ENCODE measurements at places on chromosomes 5 and 9.

DNA sequence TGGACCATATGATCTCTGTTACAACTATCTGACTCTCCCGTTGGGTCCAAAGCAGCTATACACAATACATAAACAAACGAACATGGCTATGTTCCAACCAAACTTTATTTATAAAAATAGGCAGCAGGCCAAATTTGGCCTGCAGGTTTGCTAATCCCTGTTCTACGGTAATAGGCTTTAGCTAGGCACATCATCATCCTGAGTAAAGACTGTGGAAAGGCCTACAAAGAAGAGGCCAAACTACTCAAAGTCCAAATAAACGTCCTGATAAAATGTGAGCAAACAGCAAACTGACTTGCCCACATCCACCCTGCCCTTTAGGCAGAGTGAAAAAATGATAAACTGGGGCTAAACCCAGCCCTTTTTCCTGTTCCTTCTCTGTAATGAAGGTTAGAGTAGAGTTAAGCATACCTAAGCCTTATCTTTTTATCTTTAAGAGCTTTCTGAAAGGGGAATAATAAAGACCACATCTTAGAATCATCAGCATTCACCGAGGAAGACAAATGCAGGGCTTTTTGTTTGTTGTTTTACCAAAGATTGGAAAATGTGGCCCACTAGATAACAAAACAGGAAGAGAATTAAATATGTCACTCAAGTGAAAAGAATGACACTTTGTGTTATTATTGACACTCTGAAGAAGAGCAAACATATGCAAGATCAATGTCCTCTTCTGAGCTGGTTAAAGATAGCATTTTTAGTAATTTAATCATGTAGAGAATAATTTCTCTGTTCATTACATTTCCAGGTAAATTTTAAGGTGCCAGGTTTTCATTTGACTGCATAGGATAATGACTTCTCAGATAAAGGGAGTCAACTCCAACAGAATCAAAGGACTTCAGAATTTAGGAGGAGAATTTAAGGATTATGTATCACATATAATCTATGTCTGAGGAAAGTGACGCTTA lies 160.0 kb upstream of the GNA14 start:
- DNase-seq = no peak

DNA sequence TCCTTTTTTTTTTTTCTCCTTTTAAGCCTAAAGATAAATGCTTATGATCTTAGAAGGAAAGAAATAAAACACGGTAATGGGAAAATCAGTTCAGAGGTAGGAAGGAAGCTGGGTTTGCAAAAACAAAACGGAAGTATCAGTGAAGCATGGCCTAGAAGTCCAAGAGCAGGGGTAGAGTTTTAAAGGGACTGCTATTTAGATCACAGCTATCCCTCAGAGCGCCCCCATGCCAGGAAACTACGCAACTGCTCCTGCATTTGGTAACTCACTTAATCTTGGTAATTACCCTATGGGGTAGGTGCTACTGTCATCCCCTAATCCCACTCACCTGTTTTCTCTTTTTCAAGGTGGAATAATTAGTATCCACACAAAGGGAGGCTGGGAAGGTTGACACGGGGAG lies 16.0 kb downstream of the TLE1 start:
- DNase-seq = no peak

DNA sequence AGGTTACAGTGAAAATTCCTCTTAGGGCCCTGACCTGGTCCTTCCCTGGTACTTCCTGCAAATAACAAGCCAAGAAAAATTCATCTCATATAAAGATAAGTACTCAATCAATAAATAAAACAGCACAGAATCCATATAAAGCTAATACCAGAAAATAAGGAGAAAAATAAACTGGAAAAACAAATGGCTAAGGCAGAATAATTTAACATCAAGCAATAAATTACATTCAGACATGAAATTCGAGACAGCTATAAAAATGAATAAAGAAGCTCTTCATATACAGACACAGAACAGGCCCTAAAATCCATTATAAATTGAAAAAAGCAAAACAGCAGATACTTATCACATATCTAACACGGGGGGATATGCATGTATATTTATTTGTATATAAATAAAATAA lies 99.2 kb downstream of the DTWD2 start:
- no peak for DNase-seq

- DNase-seq = no peak
Measured at GRCh38 chr9:134634176-134634575, 7.4 kb upstream of the COL5A1 start.

DNA sequence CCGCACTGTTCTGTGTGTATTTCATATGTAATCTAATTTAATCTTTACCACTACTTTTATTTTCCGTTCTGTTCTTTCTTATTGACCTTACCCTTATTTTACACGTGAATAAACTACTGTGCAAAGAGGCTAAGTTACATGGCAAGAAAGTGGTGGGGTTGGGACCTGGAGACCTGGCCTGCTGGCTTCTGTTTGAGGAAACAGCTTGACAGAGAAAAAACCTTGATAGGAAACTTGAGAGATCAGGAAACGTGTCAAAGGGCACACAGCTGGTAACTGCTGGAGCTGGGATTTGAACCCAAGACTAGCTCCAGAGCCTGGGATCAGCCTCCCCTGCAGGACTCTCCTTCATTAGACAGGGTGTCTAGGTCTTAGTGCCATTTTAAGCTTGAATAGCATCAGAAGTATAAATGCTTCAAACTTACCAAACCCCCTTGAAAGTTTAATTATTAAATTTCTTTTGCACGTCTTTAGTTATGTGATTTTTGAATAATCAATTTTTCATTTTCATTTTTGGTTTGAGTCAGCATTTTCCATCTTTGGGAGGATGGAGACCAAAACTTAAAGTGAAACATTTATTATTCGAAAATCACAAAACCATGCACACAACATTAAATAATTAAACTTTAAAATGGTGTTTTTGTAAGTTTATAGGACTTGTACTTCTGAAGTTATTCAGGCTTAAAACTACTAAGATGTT lies 129.5 kb downstream of the RGS3 start:
- no peak for DNase-seq

DNA sequence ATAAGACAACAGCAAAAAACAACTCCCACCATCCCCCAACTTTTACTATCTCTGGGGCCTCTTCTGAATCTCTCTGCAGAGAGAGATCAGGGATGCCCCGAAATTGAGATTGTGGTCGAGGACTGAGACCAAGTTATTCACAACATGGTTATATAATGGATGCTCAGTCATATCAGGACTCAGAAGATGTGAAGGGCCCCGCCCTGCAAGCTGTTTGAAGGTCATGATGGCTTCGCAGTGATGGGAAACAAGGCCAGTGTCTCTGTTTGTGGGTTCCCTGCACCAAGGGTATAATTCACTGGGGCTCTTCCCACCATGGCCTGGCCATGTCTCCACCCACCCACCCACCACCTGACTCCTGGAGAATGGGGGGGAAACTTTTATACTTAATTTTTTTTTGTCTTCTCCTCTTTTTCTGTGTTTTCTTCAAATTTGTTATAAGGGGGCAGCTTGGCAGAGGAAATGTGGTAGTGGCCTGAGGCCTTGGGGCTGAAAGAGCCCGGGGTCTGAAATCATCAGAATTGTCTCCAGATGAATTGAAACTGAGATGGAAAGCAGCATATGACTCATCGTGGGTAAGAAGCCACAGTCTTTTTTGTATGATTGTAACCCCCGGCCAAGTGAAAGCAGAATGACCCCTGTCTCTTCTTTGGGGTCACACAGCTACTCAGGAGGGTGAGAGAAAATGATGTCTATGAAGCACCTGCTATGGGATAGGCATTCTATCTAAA lies 15.0 kb upstream of the TEX48 start:
- peak; percentile 76 for DNase-seq

DNA sequence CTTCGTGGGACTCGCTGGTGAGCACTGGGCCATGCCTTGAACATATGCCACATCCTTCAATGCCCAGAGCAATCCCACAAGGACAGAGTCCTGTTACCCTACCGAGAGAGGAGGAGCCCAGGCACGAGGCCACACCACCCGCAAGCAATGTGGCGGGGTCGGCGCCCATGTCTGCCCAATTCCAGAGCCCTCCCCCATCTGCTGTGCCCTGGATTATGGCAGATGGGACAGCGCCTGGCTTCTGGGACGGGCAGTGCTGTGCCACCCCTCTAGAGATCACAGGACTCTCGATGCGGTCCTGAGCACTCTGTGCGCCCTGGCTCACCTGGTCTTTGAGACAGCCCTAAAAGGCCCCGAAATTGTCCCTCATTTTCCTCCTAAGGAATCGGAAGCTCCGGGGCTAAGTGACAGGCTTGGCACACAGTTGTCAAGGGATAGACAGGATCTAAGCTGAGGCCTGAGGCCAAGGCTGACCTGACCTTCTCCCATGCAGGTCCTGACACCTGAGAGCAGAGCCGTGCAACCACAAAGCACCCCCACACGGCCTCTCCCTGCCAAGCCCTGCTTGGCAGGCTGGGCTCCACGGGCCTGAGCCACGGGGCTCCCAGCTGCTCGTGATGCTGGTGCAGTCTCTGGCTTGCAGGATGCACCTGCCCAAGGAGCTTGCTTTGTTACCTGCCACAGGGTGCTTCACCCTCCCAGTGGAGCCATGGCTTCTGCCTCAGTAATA lies 48.8 kb downstream of the PRRT1B start:
- DNase-seq = no peak

GRCh38 chr5:11174591-11174990 lies 413.6 kb upstream of the DAP start:
- DNase-seq = no peak

DNA sequence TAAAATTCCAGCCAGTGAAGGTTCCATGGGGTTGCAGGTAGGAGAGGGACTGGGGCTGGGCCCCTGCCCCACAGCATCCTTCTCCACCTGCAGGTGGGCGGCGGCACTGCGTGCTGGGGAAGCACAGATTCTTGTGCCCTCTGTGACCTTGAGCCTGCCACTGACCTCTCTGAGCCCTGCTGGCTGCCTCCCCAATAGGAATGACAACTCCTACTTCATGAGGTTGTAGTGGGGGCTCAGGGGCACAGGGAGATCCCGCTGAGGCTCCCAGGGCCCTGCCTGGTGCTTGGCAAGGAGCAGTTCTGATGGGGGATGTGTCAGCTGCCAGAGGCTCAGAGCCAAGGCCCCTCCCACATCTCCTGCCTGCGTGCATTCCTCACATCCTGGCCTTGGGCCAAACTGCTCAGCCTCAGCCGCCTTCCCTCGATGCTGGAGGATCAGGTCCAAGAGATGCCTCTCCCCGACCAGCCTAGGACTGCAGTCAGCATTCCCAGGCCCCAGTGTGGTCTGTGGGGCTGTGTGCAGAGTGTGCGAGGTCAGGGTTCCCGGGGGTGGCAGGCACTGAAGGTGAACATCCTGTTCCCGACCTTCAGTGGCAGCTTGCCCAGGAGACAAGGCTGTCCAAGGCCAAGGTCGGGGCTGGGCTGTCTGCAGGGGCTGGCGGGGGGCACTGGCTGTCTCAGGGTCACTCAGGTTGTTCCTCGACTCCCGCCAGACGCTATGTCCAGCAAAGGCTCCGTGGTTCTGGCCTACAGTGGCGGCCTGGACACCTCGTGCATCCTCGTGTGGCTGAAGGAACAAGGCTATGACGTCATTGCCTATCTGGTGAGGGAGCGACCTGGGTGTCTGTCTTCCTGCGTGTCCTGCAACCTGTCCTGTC lies 7.0 kb downstream of the ASS1 start:
- no peak for DNase-seq

- DNase-seq = no peak
Measured at GRCh38 chr5:88548136-88548805, 279.6 kb upstream of the TMEM161B start.

GRCh38 chr9:13033959-13034693 lies 245.4 kb downstream of the MPDZ start:
- no peak for DNase-seq

DNA sequence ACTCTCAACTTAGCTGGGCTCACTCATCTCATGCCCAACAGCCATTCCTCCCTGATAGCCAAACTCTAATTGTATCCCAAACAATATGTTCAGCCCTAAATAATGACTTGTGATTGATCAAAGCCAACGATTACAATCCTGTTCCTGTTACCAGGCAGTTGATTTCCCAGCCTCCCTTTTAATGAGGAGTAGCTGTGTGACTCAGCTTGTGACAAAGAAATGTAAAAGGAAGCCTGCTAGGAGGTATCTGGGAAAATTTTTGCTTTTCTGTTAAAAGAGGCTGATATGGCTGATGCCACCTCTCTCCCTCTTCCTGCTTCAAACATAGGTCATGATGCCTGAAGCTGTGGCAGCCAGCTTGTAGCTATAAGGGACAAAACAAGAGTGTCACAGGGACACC lies 19.6 kb upstream of the ENC1 start:
- no peak for DNase-seq

GRCh38 chr5:67146574-67146973 lies 50.0 kb downstream of the CD180 start:
- DNase-seq = no peak

DNA sequence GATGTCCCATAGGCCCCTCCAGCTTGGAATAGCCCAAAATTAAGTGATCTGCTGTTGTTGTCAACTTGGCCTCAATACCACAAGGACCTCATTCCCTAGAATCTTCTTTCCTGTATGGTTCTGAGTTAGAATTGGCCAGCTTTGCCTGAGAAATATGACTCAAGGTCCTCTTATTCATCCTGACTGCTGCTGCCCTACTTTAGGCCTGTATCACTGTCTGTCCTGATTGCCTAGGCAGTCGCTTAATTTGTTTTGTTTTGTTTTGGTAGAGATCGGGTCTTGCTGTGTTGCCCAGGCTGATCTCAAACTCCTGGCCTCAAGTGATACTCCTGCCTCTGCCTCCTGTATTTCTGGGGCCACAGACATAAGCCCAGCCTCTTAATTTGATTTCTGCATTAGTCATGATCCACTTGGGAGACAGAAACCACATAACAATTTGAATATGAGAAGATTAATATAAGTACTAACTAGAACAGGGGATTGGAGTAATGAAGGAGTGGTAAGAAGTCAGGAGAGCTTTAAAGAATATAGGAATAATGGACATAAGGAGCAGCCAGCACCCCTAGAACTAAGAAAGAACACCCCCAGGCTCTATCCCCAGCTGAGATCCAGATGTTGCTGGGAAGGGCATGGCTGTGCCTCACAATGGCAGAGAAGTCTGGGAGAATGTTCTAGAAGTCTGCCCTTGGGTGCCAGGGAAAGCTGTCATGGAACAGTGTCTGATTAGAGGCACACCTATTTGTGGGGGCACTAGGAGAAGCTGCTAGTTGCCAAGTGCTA lies 4.6 kb downstream of the TEX53 start:
- no peak for DNase-seq

DNA sequence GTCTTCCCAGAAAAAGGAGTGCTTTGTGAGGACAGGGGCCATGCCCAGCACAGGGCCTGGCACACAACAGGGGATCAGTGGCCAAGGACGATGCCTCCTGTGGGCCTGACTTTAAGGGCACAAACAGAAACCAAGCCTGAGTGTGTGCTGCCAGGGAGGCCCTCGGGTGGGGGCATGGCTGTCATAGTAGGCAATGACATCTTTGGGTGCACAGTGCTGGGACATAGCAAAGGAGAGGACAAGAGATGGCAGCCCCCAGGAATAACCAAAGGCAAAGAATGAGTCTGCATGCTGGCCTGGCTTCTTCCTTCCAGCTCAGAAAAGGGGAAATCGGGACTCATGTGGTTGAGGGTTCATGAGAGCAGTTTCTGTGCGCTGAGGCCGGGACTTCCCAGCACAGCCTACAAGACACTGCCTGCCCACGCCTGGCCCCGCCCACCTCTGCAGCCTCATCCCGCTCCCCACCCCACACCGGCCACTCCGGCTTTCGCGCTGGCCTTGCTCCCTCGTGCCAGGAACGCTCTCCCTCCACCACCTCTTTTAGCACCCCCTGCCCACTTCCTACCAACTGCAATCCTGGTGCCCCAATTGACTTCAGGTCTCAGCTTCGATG lies 13.8 kb upstream of the LHX2 start:
- no peak for DNase-seq

Measured in activated naive CD4-positive, alpha-beta T cell treated with Interleukin-2 at 50 U/mL for 16 hours (primary cell).